Chondrocyte (in vitro differentiated cells): ENCODE measurements at places on chromosomes 12 and 14.

DNA sequence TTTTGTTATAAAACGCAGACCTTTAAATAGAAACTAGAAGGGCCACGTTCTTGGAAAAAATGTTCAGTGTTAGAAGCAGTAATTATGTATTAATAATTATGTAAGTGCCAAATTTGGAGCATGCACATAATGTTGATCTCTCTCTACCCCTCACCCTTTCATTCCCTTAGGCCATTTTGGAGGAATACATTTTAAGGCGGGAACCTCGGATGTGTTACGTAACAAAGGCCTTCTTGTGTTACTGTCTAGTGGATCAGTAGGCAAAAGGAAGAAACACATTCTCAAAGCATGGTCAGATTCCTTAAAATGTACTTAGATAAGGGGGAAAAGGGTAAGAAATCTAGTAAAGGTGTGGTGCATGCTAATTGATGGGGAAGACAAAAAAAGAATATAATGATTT, 52.7 kb downstream of the RASSF3 start:
- no peak for DNase-seq

DNA sequence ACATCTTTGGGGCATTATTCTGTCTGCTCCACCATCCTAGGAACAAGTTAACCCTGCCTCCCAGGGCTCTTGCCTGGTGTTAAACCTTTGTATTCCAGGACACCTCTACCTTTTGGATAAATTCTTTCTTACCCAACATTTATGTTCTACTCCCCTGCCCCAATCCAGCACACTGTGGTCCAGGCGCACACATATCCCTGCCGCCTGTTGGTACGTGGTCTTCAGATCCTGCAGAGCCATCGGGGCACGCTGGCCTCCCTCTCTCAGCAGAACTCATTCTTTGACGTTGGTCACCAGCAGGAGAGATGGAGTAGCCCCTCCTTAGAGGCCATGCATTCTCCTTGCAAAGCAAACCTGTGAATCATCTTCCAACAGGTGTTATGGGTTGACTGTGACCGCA, 5.1 kb upstream of the TMEM179 start:
- DNase-seq: no peak

DNA sequence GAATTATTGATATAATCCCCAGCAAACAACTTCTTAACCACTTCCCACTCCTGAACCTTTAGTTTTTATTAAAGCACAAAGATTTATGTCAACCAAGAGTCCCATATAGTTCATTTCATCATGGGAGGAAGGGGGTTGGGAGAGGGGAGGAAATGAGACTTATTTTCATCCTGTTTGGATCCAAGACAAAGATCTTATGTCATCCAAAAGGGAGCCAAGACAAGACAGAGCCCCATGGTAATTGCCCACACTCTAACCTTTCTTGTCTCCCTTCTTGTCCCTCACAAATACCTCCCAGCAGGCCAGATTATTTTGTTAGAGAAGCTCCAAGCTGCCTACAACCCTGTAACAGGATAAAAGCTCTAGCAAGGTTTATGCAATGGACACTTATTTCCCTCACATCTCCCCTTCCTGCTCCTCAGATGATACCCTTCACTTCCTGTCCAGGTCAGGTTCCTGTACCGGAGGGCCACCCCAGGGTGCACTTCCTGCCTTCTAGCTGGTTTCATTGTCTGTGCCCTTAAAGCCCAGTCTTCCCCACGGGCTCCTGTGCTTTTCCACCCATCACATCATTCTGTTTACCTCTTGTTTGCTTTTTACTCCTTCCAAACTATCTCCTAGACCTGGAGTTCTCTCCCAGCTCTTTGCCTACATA, 123.7 kb upstream of the MDM1 start:
- no peak for DNase-seq

GRCh38 chr14:20343862-20344220, 406 bp downstream of the PARP2 start:
- no peak for DNase-seq

DNA sequence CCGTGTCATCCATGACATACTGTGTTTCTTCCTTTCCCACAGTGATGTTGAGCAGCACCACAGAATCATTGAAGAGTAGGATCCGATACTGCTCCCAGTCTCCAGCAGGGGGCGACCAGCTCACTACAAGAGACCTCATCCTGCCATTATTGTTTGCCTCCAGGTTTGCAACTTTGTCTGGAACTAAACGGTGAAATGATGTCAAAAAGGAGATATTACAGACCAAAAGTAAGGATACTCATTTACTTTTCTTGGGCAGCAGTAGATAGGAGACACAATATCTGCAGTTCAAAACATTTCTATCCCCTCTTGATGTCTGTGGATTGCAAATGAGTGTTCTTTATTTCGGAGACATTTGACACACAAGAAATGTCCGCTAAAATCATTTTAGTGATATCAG, 47.2 kb downstream of the PTPRB start:
- DNase-seq: no peak

DNA sequence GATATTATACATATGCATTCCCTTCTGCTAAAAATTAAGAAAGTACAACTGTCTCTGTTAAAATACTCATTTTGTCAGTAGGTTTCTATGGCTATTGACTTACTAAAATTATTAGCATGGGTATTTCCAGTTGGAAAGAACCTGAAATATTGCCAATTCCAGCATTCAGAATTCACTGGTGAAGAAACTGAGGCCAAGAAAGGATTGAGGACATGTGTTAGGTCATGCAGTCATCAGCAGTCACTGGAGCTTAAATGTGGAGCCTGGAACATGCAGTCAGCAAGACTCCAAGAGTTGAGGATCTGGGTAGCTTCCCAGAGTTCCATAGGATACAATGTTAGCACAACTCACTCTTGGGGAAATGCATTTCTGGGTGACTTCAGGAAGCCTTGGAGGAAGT, 1335.6 kb downstream of the AACS start:
- DNase-seq: no peak

DNA sequence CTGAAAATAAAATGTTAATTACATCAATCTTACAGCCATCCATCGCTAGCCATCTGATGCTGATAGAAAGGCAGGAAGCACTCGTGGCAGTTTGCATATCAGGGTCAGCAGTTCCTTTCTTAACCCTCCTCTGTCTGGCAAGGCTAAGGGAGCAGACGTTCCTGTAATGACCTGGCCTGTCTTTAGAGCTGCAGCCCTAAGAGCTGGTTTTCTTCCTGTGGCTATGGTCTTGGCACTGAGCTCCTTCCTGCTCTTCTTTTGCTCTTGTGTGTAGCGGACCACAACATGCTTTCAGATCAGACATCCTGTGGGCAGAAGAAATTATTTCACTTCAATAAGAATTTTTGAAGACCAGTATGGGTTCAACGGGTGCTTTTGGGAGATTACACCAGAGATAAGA, 170.4 kb downstream of the DAD1 start:
- no peak for DNase-seq

- no peak for DNase-seq
Observed at GRCh38 chr12:126944684-126945083, 1322.3 kb upstream of the TMEM132C start.

GRCh38 chr14:103830511-103831270, 16.7 kb downstream of the PPP1R13B start:
- DNase-seq: no peak

- no peak for DNase-seq
Observed at GRCh38 chr12:82745807-82746206, 59.1 kb downstream of the TMTC2 start.

- DNase-seq: no peak
Observed at GRCh38 chr12:69570545-69571399, 14.5 kb upstream of the CCT2 start.

- no peak for DNase-seq
Observed at GRCh38 chr14:90815822-90816662, at the start of gene TTC7B. Gene TTC7B (minus strand): TSS chr14:90816430. CDS start chr14:90816295, 135 bp downstream.

- DNase-seq: peak; percentile 81
Observed at GRCh38 chr12:113245695-113246477, 24.6 kb downstream of the TPCN1 start.

DNA sequence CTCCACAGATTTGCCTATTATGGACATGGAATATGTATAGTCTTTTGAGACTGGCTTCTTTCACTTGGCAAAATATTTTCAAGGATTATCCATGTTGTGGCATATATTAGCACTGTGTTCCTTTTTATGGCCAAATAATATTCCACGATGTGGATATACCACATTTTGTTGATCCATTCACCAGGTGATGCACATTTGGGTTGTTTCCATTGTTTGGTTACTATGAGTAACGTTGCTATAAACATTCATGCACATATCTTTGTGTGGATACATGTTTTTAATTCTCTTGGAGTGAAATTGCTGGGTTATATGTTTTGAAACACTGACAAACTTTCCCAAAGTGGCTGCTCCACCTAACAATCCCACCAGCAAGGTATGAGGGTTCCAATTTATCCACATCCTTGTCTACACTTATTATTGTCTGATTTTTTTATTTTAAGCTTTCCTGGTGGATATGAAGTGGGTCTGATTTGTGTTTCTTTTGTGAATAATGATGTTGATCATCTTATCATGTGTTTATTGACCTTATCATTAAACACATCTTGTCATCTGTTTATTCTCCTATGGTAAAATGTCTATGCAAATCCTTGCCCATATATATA, 116.2 kb upstream of the FRMD6 start:
- no peak for DNase-seq

DNA sequence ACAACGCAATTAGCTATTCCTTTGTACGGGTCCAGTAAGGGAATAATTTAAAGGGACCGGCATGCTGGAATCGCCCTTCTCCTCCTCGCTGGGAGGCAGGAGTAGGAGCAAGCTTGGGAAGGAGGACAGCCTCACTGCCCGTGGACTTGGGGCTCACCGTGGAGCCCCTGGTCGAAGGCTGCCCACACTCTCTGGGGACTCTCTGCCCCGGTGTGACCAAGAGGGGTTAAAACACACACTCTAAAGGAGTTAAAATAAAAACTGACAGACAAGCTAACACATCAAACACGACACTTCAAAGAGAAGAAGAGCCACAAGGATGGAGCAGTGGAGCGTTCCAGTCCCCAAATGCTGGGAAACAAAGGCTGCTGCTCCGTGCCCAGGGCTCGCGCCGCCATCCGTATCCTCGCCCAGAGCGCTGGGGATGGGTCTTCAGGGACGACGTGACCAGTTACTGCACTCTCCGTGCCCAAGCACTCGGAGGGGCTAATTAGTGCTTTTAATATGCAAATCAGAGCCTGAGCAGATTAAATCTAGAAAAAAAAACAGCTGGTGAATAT, 123.3 kb downstream of the PAPOLA start:
- DNase-seq: no peak

- DNase-seq: no peak
Observed at GRCh38 chr12:115898670-115899069, 378.8 kb downstream of the MED13L start.

DNA sequence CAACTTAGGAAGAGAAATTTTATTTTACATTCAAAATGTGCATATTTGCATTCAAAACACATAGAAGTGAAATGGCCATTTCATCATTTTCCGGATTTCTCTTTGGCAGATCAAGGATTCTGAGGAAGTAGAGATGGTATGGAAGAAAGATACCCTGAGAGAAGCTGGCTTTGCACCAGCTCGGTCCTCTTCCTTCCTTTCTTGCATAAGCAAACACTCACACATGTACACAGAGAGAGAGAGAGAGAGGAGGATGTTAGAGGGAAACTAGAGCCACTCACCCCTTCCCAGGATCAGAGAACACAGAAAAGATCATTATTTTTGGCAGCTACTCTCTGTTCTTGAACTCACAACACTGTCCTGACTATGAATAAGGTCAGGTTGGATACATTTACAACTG, 15.6 kb upstream of the PLEKHD1 start:
- no peak for DNase-seq
